GM20000 (cell line): ENCODE measurements at places on chromosomes 6 and 20.

GRCh38 chr20:50146732-50147662 is 6.5 kb downstream of the PEDS1 start:
- DNase-seq, result peak; percentile 71

GRCh38 chr6:140168365-140168764 is 793.9 kb upstream of the CITED2 start:
- no peak for DNase-seq

DNA sequence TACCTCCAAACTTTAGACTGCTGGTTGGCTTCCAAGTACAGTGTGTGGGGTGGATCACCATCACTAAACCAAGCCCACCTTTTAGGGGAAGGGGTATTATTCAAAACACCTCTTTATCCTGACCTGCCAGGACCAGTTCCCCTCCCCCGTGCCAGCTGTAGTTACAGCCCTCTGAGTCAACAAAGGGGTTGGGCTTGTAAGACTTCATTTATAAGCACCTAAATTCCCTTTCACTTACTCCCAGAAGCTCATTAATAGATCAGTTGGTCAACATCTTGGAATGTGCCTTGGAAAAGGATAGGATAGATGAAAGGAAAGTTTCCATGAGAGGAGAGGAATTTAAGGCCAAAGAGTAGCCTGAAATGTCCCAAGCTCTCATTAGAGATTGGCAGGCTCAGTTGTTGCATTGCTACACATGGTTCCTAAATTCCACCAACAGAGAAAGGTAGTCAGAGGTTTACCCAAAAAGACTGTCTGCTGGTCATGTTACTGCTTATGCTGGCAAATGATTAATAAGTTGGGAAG is 59.2 kb downstream of the TNFAIP3 start:
- DNase-seq, result no peak

GRCh38 chr20:34222208-34222607 is 19.0 kb upstream of the ASIP start:
- DNase-seq, result no peak

- DNase-seq, result no peak
Observed at GRCh38 chr6:49001856-49002541, 461.1 kb downstream of the MMUT start.

DNA sequence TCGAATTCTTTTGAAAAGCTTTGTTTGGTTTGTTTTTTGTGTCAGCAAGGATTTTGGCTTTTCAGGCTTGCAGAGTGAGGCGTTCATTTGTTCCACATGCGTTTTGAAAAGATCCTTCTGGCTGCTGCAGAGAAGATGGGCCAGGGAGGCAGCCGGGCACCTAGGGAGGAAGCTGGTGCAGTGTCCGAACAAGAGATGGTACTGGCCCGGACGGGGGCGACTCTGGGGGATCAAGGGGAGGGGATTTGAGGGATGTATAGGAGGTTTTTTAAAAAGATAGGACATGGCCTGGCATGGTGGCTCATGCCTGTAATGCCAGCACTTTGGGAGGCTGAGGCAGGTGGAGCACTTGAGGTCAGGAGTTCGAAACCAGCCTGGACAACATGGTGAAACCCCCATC is 55.3 kb downstream of the DLGAP4 start:
- DNase-seq, result no peak

GRCh38 chr20:34016736-34017135 is 23.0 kb downstream of the RALY start:
- no peak for DNase-seq

- DNase-seq, result no peak
Observed at GRCh38 chr6:155272353-155273232, 8.8 kb downstream of the CLDN20 start.

- no peak for DNase-seq
Observed at GRCh38 chr6:118813775-118814174, 80.2 kb upstream of the ASF1A start.

DNA sequence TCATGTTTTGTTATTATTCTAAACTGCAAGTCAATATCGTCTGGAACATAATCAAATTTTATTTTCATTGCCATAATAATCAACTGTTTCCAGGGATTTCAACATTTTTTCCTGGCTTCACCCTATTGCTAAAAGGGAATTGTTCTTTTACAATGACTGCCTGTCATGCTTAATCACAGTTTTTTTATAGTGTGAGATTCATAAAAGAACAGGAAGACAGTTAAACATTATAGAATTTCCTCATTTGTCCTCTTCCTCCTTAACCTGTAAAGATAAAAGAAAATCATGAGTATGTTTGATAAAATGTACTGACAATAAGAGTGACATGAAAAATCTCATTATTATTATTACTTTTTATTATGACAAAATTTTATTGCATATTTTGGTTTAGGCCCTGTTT is 73.3 kb upstream of the CENPW start:
- DNase-seq, result no peak

GRCh38 chr6:142838821-142839685 is 105.9 kb downstream of the HIVEP2 start:
- no peak for DNase-seq

GRCh38 chr20:36228770-36229169 is 7.5 kb upstream of the AAR2 start:
- DNase-seq, result no peak

GRCh38 chr6:168388641-168389633 is 52.0 kb upstream of the SMOC2 start:
- no peak for DNase-seq

DNA sequence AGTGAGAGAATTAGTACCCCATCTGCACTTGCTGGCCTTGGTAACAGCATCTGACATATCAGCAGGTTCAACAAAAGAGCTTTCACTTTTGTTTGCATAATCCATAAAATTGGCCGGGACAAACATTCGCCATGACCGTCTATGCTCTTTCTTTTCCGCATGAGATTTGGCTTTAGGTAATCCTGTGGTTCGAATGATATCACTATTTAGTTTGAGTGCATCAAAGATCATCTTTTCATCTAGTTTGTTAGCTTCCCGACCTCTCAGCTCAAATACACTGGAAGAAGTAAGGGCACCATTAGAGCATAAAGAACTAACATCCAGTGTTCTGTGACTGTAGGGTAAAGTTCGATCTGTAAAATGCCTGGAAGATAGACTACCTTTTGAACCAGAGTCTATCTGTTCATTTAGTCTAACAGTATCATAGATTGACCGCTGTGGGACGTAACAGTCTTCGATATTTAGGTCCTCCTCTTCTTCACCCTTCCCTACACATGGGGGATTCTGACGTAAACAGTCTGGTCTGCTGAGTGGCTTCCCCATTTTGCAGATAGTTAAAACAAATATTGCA is 101.6 kb downstream of the DST start:
- no peak for DNase-seq

- DNase-seq, result no peak
Observed at GRCh38 chr6:88111991-88112390, 54.2 kb downstream of the CNR1 start.

DNA sequence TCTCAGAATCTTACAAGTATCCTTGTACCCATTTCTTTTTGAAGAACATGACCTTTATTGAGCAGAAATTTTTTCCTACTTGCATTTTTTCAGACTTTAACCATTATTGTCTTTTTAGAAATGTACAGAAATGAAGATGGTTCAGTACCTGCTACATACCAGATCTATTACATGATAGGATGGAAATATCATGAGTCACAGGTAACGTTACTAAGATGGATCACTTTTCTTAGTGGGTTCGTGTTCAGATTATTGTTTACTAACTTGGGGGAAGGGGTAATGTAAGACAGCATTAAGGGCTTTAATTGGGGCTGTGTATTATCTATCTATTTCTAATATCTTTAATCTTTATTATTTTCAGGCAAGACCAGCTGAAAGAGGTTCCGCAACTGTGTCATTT is 31.9 kb downstream of the NDUFAF5 start:
- DNase-seq, result no peak

- no peak for DNase-seq
Observed at GRCh38 chr6:127102299-127102698, 16.2 kb upstream of the RSPO3 start.

GRCh38 chr20:1897541-1897940 is 2.3 kb downstream of the SIRPA start:
- DNase-seq, result peak; percentile 42

DNA sequence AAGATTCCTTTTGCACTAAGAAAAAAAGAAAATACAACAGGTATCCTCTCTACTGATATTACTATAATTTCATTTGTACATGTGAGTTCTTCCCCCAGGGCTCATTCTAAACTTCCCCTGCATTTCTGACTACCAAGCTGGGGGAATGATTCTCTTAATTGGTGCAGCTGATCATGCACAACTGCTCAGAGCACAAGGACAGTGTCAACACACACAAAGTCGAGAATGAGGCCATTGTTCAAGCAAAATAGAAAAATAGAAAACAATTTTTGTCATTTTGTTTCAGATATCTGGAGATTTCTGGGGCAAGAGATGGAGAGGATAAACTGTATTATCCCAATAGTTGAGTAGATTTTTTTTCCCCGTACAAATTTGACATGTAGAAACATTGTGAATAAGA is 236.3 kb downstream of the HAO1 start:
- no peak for DNase-seq

GRCh38 chr20:59300333-59301081 is at the start of gene EDN3:
EDN3 (plus strand) TSS chr20:59300611; CDS start chr20:59300813, 202 bp downstream.
- DNase-seq, result no peak

DNA sequence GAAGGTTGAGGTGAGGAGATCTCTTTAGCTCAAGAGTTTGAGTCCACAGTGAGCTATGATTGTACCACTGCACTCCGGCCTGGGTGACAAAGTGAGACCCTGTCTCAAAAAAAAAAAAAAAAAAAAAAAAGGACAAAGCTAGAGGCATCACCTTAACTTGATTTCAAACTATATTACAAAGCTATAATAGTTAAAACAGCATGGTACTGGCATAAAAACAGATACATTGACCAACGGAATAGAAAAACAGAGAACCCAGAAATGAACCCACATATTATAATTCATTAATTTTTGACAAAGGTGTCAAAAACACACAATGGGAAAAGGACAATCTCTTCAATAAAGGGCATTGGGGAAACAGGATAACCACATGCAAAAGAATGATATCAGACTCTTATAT is 50.8 kb upstream of the MBOAT1 start:
- no peak for DNase-seq

- DNase-seq, result no peak
Observed at GRCh38 chr20:50819349-50819748, 24.5 kb downstream of the BCAS4 start.

GRCh38 chr20:45229264-45230056 is 8.3 kb downstream of the SEMG2 start:
- DNase-seq, result peak; percentile 22

DNA sequence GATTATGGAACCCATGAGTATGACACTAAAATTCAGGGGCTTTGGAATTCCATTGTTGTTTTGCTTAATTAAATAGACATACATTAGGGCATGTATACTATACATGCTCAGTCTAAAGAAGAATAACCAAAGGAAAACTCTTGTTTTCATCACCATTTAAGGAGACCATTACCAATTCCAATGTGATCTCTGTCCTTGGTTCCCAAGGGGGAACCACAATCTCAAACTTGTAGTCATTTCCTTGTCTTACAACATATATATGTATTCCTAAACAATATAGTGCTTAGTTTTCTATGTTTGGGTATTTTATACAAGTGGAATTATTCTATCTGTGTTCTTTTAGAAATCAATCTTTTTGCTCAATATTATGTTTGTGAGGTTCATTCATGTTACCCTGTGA is 49.2 kb downstream of the IL20RA start:
- DNase-seq, result no peak
